ENCODE measurements at places on chromosomes 13 and 19.

DNA sequence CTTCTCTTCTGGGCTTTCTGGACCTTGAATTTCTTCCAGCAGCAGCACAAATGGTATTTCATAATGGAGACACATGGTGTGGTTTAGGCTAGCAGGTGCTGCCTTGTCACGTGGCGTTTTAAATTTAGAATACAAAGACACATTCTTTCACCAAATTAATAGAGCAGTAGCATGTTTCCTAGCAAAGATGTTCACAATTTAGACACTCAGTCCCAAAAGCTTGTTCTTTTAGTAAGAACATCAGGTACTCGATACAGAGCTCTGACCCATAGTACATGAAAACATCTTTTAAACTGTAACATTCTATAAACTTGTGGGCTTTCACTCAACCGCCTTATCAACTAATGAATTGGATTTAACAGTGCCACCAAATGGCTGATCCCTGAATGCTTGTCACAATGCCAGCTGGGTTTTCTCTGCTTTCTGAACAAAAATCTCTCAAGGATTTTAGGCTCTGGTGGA is 290.1 kb downstream of the DCLK1 start:
- no peak for DNase-seq

- no peak for DNase-seq
Measured at GRCh38 chr19:44112802-44113137, 429 bp upstream of the ZNF225 start.

GRCh38 chr13:104586051-104586746 is 1520.0 kb upstream of the SLC10A2 start:
- DNase-seq: no peak

- DNase-seq: no peak
Measured at GRCh38 chr13:110716247-110716515, 2.7 kb downstream of the ING1 start.
